ENCODE measurements at places on chromosomes 11 and 22.
A peak's percentile ranks its signal among the peaks of the same experiment; 100 is the strongest.

- no peak for DNase-seq
These were observed 10.9 kb downstream of the MTNR1B start for GRCh38 chr11:92980312-92980711.

DNA sequence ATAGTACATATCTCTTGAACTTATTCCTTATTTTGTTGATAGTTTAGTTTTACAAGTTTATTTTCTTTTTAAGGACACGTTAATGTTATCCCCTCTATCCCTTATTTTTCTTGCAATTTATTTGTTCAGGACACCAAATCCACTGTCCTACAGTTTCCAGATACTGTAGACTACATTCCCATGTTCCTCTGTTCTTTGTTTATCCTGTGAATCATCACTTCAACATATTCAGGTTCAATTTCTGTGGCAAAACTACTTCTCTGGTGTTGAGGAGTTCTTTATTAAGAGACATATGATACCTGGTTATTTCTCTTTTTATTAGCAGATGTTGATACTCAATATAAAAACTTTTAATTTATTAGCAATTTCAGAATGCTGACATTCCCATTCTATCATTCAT is 72.8 kb upstream of the CLNS1A start:
- no peak for DNase-seq

DNA sequence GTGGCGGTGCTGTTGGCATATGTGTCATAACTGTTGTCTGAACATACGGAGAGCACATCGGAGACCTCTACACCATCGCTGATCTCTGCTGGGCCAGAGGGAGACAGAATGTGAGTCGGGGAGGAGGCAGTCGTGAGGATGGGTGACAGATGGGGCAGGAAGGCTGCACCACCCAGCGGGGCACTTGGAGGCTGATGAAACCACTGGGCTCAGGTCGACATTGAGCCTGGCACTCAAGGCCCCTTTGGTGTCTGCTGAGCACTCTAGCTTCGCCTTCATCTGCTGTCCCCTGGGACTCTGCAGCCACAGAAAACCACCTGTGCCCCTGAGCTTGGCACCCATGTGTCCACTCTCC is 2.5 kb upstream of the KLHL35 start:
- no peak for DNase-seq

- no peak for DNase-seq
These were observed 24.2 kb downstream of the TMPRSS5 start for GRCh38 chr11:113681711-113682413.

- no peak for DNase-seq
These were observed 9.0 kb upstream of the MRPL17 start for GRCh38 chr11:6692128-6692527.

DNA sequence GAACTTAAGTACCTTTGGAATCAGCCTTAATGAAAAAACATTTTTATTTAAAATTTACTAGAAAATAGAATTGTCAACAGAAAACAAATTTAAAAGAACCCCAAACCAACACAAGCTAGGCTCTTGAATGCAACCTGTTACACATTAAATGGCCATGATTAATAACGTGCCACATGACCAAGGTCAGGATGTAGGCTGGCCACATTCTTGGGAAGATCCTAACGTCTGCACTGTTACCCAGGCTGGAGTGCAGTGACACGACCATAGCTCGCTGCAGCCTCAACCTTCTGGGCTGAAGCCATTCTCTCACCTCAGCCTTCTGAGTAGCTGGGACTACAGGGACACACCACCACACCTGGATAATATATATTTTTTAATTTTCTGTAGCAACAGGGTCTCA is 126.4 kb upstream of the APOA1 start:
- DNase-seq = no peak

DNA sequence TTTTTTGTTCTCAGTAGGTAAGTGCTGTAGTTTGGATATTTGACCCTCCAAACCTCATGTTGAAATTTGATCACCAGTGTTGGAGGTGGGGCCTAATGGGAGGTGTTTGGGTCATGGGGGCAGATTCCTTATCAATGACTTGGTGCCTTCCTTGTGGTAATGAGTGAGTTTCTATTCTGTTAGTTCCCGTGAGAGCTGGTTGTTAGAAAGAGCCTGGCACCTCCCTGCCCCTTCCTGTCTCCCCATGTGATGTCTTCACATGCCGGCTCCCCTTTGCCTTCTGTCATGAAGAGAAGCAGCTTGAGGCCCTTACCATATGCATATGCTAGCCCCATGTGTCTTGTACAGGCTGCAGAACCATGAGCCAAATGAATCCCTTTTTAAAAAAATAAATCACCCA is 138.3 kb downstream of the TMEM135 start:
- DNase-seq = peak; percentile 18

DNA sequence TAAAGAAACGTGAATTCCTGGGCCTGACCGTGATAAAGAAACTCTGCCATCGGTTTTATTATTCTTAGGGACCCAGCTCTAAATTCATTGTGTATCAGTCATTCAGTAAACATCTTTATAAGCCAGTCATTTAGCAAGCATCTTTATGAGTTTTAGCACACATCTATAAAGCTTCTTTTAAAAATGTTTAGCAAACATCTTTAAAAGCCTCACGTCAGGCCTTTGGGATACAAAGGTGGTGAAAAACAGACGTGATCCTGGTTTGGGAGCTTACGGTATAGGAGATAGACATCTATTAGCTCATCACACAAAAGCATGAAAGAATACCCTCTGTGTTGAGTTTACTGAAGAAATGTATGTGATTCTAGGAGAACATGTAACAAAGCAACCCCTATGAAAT is 320.2 kb downstream of the LARGE1 start:
- DNase-seq = no peak

GRCh38 chr22:47148956-47149728 is 386.7 kb downstream of the TBC1D22A start:
- DNase-seq = no peak

- DNase-seq = no peak
These were observed 94.2 kb downstream of the PDHX start for GRCh38 chr11:35010654-35011053.

- no peak for DNase-seq
These were observed 205.5 kb downstream of the CCT8L2 start for GRCh38 chr22:16387088-16387487.

GRCh38 chr22:43170131-43170480 is 16.8 kb downstream of the TTLL12 start:
- no peak for DNase-seq

GRCh38 chr11:81331088-81331487 is 1402.6 kb downstream of the FAM181B start:
- no peak for DNase-seq

DNA sequence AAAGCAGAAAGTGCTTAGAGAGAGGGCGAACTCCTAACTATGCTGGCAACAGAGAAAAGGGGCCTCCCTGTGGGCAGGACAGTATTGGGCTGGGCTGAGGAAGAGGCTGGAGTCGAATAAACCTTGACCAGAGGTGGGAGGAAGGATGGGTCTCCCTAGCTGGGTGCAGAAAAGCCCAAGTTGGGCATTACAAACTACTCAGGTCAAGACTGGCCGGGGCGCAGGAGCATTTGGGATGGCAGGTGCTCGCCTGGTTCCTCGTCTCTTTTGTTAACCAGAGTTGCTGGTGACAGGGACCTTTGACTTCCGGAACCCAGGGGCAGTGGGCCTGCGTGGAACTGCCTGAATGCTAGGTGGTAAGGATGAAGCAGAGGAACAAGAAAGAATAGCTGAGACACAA is 80.3 kb upstream of the SHISAL1 start:
- DNase-seq = no peak

GRCh38 chr11:97739932-97740800 is 1280.6 kb upstream of the CNTN5 start:
- no peak for DNase-seq

- no peak for DNase-seq
These were observed 676.9 kb downstream of the BRD1 start for GRCh38 chr22:49150801-49151221.

GRCh38 chr11:3148990-3149851 is 15.9 kb downstream of the OSBPL5 start:
- DNase-seq = no peak

DNA sequence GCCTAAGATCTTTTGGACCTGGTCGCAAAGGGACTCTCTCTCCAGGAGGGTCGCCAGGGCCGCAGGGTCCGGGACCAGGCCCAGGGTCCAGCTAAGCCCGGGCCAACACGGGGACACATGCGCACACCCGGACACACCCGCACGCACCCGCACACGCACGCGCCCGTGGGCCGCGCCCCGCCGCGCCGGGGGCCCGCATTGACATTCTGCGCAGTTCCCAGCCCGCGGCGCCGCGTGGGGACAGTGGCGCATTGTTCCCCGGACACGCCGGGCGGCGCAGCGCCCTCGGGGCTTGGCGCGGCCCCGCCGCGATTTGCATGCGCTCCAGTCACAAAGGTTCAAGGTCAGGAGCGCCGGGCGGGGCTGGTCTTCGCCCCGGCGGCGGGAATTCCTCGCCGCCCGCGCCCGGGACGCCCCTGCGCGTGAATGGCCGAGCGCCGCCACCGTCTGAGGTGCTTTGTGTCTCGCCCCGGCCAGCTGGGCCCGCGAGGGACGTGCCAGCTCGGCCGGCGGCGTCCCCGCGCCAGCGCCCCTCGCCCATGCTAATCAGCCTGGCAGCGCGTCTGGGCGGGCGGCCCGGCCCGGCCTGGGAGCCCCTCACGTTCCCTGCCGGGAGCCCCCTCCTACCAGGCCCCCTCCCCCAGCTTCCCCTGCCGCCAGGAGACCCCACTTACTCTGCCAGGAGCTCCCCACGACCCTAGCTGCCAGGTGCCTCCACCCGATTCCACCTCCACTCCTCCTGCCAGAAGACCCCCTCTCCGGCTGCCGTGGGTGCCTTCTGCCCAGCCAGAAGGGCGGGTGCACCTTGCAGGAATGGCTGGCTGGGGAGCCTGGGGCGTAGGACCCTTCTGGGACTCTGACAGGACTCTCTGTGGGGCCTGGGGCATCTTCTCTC is 50.5 kb upstream of the WNT7B start:
- DNase-seq = no peak

DNA sequence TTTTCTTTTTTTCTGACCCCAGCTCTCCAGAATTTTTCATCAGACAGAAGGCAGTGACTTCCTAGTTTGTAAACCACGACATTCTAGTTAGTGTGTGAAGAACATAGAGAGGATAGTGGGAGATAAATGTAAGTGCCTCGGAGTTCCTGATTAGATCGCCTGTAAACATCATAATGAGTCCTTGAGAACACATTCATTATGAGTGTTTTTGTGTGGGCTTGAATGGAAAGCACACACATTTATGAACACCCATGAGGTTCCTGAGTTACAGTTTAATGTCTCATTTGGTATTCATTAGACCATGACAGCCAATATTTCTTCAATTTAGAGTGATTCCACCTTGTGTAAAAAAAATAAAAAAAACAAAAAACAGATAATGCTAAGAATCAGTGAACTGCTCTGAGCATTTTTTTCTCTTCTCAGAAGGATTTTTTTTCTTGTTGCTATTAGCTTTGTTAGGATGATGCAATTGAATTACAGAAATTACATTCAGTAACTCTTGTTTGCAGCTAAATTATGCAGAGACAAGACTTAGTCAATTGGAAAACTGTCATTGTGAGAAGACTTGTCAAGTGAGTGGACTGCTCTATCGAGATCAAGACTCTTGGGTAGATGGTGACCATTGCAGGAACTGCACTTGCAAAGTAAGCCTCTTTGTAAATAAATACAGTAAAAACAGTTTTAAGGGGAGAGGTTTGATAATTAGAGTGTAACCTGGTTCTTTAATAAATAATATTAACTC is 257.6 kb downstream of the NELL1 start:
- no peak for DNase-seq

- peak; percentile 36 for DNase-seq
These were observed at the start of gene RAB36 for GRCh38 chr22:23144932-23145877. TSS of gene RAB36 (plus strand) at chr22:23145477. CDS start at chr22:23146617, 1,140 bp downstream.

DNA sequence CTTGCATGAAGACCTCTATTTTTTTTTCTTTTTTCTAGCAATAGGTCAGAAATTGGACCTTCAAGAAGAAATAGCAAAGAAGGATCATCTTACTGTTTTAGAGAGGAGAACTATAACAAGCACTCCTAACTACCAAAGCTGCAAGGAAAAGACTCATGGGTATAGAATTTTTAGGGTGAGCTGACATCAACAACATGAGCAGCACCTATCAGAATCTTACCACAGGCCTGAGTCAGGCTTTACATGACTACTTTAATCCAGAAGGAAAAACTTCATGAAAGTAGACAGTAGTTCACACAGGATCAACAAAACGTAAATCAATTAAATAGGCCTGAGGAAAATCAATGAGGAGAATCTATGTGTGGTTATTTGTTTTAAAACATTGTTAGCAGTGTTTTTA is 130.5 kb downstream of the FAM76B start:
- no peak for DNase-seq

- no peak for DNase-seq
These were observed 199.8 kb downstream of the GUCY1A2 start for GRCh38 chr11:106818443-106818842.

GRCh38 chr22:46589141-46589748 is 30.9 kb upstream of the GRAMD4 start:
- DNase-seq = no peak

- DNase-seq = no peak
These were observed 102.3 kb downstream of the TP53I11 start for GRCh38 chr11:44848203-44848962.

GRCh38 chr22:31474743-31475142 is 14.9 kb downstream of the EIF4ENIF1 start:
- no peak for DNase-seq

GRCh38 chr11:46896719-46897406 is 21.5 kb downstream of the LRP4 start:
- DNase-seq = peak; percentile 21

DNA sequence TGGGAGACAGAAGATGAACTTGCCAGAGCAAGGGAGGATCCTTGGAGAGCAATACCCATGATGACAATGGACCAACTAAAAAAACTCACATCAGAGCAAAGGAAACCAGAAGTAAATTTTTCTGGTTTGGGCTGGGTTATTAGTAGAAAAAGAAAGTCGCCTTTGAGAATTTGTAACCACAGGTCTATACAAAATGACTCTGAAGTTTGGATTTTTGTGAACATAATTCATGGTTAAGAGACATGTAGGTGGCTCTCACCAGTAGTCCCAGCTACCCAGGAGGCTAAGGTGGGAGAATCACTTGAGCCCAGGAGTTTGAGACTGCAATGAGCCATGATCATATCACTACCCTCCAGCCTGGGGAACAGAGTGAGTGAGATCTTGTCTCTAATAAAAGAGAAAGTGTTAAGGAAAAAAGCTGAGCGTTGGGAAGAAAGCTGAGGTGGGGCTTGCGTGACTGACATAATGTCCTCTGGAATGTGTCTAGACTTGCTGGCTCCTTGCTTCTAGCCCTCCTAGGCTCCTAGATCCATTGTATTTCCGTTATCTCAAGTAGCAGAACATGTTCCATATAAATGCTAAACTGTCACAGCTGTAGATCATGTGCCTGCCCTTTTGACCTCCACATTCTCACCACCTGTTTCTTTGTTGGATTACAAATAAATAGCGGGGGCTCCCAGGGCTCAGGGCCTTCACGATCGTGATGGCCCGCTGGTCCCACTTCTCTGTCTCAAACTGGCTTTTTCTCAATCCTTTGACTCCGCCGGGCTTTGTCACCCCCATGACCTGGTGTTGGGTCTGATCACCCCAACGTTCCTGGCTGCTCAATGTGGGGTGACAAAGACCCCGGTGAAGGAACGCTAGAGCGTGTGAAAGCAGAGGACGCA is 56.2 kb upstream of the SC5D start:
- DNase-seq = peak; percentile 79
